ENCODE measurements at places on chromosomes 7 and 10.
A peak's percentile ranks its signal among the peaks of the same experiment; 100 is the strongest.

- DNase-seq: no peak
Measured at GRCh38 chr10:127873901-127874470, 18.8 kb downstream of the CLRN3 start.

- no peak for DNase-seq
Measured at GRCh38 chr7:32921896-32922295, 30.3 kb upstream of the KBTBD2 start.

DNA sequence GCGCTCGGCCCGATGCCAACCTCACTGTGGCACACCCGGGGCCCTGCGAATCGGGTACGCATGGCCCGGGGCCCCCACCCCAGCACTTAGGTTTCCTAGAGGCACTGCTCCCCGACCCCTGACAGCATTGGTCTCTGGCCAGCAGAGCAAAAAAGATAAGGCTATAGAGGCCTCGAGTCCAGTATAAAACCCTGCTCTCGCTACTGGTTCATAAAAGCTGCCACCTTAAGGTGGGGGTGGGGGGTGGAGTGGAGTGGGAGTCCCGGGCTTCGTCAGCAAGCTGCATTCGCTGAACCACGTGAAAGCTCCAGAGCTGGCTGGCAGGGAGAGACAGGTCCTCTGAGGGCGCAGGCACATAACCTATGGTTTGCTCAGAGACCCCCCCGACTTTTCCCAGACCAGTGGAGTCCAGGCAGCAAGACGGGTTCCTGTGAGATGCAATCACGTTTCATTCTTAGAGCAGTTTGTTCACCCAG, 1.3 kb downstream of the KAZALD1 start:
- DNase-seq: no peak

- no peak for DNase-seq
Measured at GRCh38 chr10:128125416-128125943, 743 bp downstream of the MKI67 start.

- DNase-seq: no peak
Measured at GRCh38 chr7:118312051-118312450, 87.5 kb downstream of the ANKRD7 start.

DNA sequence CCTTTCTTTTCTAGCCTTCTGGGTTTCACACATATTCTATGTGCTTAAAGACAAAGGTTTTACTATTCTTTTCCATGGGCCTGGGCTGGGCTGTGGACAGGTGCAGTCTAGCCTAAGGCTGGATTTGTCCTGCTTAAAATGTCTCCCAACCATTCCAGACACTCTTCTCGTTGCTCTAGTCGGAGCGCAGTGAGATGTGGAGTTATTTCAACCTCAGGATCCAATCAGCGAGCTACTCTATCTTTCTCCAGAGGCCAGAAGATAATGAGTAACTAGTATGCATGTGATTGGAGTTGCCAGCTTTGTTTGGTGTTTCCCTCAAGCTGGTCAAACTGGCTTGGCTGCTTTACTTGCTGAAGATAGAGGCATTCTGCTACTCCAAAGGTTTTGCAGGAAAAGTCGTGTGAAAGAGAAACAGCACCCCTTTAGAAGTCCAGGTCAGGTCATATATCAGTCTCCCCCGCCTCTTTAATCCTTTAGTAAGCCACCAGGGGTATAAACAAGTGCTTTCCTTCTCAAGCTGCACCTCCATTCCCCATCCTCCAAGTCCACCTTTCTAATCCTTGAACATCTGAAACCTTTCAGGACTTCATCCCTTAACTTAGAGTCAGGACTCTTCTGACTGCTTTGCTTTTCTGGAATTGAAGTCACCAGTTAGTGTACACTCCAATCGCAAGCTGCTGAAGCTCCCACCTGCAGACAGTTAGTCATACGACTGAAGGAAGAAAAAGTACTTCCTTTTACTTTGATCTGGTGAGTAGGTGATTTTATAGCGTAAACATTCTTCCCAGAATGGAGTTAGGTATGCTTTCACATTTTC, 78.8 kb downstream of the DNMBP start:
- DNase-seq: no peak

- no peak for DNase-seq
Measured at GRCh38 chr7:55309040-55309991, 55.8 kb upstream of the LANCL2 start.

GRCh38 chr7:73520673-73521635, 1.1 kb downstream of the BAZ1B start:
- no peak for DNase-seq

GRCh38 chr10:132504501-132505272, 32.9 kb upstream of the INPP5A start:
- DNase-seq: no peak

DNA sequence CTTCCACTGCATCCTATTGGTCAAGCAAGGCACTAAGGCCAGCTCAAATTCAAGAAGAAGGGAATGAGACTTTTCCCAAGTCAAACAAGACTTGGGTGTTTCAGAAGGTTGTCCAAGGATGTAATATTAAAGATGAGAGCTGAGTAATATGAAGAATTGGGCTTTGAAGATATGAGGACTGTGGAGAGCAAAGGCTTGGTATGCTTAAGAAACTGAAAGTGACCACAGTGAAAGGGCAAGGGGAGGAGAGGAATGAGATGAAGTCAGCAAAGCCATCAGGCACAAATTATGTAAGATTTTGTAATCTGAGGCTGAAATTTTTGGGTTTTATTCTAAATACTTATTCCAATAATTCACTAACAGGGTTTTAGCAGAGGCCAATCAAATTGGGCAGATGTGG, 38.6 kb upstream of the NPY start:
- DNase-seq: no peak

GRCh38 chr10:3467052-3467951, 294.7 kb upstream of the PITRM1 start:
- DNase-seq: peak; percentile 89

DNA sequence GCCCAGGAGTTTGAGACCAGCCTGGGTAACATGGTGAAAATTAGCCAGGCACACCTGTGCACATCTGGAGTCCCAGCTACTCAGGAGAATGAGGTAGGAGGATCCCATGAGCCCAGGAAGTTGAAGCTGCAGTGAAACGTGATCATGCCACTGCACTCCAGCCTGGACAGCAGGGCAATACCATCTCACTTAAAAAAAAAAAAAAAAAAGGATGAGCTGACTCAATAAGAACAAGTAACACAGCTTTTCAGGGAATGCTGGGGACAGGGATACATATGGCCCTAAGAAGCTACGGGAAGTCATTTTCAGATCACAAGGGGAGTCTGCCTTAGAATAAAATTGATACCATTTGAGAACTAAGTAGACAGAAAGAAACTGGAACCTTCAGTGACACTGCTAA, 41.7 kb downstream of the FAM171A1 start:
- DNase-seq: no peak

DNA sequence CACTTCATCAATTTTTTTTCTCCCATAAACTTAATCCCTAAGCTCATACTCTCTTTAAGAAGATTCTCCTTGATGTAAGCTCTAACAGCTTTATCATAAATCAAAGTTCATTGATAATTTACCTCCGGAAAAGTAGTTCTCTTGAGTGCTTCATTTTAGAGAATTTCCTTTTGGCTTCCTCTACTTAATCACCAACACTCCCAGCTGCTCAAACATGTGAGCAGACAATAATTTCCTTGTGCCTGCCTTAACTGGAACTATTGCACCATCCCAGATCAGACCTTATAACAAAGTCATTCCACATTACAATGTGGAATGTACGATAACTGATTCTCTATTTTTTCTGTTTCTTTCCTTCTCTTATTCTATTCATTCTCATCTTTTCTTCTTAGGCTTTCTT, 5.9 kb downstream of the FEZF1 start:
- no peak for DNase-seq

- no peak for DNase-seq
Measured at GRCh38 chr7:30788640-30789333, 17.6 kb downstream of the MINDY4 start.

DNA sequence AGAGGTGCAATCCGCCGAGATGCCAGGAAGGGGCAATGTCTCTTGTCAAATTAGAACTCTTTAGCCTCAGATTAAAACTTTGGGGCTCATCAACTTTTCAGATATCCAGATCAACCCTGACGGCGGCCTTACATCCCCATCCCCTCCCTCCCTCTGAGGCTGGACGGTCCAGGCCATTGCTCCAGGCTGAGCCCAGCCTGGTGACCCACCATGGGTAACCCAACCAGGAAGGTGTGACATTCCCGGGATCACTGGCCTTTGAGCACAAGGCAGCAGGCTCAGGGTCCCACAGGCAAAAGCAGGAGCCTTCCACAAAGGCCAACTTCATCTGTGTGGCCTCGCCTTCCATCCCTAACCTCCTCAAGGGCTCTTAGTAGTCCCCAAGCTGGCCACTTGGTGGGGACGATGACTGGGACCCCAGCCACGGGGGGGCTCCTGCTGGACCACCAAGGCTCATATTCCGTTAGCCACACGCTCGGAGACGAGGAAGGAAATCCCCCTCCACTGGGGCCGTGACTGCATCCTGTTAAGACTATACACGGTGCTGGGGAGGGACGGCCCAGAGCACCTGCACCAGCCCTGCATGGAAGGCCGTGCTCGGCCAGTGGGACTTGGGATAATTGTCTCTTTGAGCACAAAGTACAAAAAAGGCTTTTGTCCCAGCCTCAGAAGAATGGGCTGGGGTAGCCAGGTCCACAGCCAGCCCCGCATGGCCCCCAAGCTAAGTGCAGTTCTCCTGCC, 62.8 kb downstream of the ZRANB1 start:
- no peak for DNase-seq

- DNase-seq: no peak
Measured at GRCh38 chr10:120600871-120601649, 144.0 kb downstream of the PLPP4 start.

DNA sequence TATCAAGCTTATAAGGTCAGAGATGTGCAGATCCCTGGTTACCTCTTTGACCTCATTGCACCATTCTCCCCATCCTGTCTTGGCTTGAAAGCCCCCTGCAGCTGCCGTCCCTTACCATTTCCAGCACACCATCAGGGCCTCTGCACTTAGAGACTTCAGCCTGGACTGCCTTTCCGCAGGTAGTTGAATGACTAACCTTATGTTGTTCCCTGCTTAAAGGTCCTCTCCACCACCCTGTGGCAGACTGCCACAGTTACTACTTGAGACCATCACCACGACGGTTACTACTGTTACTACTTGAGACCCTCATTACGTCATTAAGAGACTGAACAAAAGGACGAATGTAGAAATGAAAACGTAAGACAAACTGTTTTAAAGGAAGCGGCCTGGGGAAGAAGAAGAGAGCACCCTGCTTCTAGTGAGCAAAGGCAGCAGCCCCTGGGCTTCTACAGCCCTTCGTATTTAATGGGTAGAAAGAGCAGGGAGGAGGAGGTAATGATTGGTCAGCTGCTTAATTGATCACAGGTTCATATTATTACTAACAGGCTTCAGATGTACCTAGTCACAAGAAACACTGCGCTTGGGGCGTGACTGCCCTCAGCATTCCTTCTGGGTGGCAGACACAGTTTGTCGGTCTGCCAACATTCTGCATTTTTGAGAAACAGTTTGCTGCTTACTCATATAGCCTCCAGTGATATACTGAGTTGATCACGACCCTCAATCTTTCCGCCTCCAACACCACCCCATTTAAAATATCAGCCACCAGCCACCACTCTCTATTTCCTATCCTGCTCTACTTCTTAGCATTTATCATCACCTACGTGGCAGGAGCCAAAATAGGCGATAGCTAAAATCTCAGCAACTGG, 74.1 kb upstream of the PARD3 start:
- no peak for DNase-seq

GRCh38 chr10:108901781-108902618, 1021.3 kb downstream of the XPNPEP1 start:
- DNase-seq: no peak

DNA sequence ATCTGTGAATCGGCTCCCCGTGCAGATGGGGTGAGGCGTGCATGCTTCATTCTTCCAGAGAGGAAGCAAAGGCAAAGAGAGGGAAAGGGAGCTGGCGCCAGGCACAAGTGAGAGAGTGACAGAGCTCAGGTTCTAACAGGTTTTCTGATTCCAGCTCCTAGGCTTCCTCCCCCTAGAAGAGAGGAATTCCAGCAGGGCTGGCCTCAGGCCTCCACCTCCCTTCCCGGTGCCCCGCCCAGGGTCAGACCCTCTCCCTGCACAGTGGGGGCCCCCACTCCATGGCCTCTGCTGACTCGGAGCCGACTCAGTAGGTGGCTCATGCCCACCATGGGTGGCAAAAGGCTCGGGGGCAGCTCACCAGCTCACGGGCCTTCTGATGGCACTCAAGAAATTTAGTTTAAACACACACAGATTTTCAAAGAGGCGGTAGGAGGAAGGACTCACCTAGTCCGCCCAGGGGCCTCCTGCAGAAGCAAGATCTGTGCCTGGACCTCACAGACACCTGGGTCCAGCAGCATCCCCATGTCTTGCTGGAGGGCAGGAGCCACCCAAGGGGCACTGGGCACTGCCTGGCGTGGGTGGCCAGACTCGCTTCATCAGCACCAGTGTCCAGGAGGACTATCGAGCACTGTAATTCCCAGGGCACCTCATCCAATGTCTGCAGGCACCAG, 183.5 kb downstream of the MAD1L1 start:
- DNase-seq: no peak

GRCh38 chr7:38664972-38665371, 33.8 kb upstream of the AMPH start:
- no peak for DNase-seq

GRCh38 chr10:71636588-71636987, 83.0 kb downstream of the C10orf105 start:
- no peak for DNase-seq

DNA sequence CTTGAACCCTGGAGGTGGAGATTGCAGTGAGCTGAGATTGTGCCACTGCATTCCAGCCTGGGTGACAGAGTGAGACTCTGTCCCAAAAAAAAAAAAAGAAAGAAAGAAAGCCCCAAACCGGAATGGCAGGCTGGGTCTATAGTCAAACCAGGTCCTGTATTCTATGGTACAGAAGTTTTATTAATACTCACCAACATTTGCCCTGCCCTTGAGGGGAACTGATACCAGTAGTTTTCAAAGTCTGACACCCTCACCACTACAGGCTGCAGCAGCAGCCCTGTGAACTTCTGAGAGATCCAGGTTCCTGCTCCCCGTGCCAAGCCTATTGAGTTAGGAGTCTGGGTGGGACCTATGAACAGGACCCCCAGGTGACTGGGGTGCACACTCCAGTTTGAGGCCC, 80.6 kb downstream of the RGS10 start:
- no peak for DNase-seq

GRCh38 chr10:119701861-119702260, 24.0 kb upstream of the INPP5F start:
- DNase-seq: no peak

GRCh38 chr10:128837478-128837877, 629.6 kb upstream of the MGMT start:
- DNase-seq: no peak

- no peak for DNase-seq
Measured at GRCh38 chr7:44977304-44977958, 1.4 kb downstream of the MYO1G start.

DNA sequence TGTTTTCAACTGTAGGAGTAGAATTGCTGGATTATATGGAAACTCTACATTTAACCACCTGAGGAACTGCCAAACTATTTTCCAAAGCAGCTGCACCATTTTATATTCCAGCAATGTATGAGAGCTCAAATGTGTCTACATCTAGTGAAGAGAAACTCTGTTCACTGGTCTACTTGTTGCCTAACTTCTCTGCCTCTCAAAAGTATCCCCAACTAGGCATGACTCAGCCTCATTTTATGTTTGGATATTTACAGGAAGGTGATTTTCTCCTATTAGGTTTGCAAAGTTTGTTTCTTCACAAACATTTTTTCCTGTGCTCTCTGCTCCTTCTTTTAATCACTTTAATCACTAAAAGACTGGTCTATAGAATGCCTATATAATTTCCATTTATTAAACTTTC, 37.1 kb upstream of the SRI start:
- no peak for DNase-seq

- no peak for DNase-seq
Measured at GRCh38 chr7:17297243-17297642, 1.2 kb upstream of the AHR start.

- DNase-seq: no peak
Measured at GRCh38 chr7:28036696-28037095, 143.9 kb downstream of the JAZF1 start.
